Renal pelvis (tissue), 12 donors: ENCODE measurements at places on chromosomes 1 and 21.

- no peak for DNase-seq
Measured at GRCh38 chr21:29434081-29434480, 135.4 kb downstream of the BACH1 start.

GRCh38 chr1:83967336-83967735 lies 31.6 kb downstream of the TTLL7 start:
- no peak for DNase-seq

DNA sequence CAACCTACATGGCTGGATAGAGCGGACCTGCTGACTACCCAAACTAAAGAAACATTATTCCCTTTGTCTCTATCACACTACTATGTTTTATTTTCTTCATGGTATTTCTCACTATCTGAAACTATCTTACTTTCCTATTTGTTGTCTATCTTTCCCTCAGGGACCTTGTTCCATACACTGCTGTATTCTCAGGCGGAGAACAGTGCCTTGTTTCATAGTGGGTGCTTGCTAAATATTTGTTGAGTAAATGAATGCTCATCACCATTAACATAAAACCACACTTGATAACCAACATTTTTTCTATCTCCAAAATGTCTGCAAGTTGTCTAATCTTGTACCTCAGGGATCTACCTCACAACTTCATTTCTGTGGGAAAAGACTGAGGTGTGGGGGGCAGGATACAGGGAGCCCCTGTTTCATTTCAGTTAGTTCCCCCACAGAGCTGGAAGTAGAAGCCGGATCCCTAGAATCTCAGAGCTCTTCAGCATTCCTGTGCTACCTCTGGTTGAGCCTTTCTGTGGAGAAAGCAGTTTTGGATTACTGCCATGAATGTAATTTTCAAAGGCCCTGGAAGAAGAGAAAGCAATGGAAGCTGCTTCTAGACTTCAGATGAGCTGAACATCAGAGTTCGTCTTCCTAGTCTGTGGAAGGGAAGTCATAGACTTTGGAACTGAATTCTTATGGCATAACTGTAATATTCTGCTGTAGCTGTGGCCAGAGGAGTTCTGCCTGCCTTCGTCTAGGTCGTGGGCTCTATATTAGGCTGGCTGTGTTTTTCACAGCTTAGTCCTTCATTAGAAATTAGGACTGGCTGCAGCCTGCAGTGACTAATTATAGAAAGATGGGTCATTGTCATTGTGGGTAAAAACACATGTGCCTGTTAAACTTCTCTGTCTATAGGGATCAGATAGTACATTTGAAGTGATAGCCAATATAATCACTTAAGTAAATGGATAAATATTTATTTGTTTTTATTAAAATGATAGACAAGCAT lies 293.2 kb upstream of the SGIP1 start:
- no peak for DNase-seq

DNA sequence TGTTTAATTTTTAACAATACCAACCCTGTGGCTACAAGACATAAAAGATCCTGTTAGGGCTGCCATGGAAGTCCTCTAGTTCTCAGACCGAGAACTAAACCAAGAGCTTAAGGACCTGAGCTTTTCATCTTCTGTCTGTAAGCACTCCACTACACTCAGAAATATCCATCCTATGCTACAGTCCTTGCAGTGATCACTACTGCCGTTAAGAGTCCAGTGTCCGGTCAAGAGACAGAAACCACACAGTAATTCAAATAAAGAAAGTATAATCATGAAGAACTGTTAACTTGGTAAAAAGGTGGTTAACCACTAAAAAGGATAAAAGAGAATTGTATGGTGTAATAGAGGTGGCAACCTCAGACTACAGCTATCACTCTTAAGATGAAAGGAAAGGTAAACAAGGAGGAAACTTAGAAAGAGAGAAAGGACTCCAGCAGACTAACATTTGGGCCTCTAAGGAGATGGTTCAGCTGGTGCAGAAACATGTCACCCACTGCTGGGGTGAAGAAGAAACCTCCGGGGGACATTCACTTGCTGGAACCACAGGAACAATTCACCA lies 22.1 kb upstream of the PRDX6 start:
- no peak for DNase-seq

DNA sequence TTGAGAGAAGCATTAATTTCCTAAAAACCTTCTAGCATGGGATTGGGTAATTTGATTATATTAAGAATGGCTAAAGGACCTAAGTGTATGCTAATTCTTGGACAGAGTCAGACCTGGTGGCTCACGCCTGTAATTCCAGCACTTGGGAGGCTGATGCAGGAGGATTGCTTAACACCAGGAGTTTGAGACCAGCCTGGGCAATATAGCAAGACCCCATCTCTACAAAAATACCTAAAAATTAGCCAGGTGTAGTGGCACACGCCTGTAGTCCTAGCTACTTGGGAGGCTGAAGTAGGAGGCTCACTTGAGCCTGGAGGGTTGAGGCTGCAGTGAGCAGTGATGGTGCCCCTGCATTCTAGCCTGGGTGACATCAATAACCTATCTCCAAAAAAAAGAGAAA lies 45.9 kb upstream of the BMP8A start:
- DNase-seq: no peak

- no peak for DNase-seq
Measured at GRCh38 chr1:209618291-209618690, 33.9 kb downstream of the LAMB3 start.

DNA sequence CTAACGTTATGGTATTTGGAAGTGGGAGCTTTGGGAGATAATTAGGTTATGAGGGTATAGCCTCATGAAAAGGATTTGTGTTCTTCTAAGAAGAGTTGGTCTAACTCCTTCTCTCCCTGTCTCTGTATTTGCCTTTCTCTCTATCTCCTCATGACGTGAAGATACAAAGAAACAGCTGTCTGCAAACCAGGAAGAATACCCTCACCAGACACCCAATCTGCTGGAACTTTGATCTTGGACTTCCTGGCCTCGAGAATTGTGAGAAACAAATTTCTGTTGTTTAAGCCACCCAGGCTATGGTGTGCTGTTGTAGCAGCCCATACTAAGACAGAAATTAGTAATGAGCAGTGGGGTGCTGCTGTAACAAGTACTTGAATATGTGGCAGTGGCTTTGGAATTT lies 16.1 kb downstream of the C1orf141 start:
- no peak for DNase-seq

- DNase-seq: no peak
Measured at GRCh38 chr1:84246213-84246612, 55.3 kb upstream of the SAMD13 start.

DNA sequence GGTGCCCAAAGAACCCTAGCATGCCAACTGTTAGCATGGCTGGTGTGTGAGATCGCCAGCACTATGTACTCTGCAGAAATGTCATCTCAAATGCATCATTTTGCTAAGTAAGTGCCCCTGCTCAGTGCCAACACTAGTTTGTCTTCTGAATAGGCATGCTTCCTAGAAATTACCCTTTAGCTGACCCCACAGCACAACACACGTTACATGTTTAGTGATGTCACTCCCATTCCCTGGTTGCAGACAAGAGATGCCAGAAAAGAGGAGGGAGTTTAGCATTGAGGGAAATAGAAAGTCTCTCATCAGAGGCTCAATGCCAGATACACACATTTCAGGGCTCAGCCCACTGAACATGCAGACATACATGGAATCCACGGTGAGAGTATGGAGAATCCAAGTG lies 9.3 kb upstream of the ST6GALNAC3 start:
- no peak for DNase-seq

- DNase-seq: no peak
Measured at GRCh38 chr1:39490596-39491145, 765 bp upstream of the BMP8A start.

DNA sequence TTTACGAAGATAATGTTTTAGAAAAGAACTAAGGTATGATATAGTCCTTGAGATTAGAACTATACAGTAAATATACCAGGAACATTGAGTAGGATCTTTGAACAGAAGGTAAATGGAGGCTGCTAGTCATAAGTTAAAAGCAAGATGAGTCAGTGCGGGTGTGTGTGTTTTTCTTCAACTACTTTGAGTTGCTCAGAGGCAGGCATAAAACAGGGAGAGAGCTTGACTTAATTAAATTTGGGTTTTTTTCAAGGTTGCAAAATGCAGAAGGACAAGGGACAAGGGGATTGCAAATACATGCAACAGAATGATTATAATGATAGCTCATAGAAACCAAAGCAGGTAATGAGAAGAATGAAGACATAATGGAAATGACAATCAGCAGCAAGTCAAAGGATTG lies 815.1 kb downstream of the NCAM2 start:
- no peak for DNase-seq

GRCh38 chr1:175597969-175598765 lies 145.2 kb downstream of the TNR start:
- no peak for DNase-seq

GRCh38 chr21:39020751-39021477 lies 162.3 kb downstream of the PSMG1 start:
- DNase-seq: peak; percentile 30

- no peak for DNase-seq
Measured at GRCh38 chr1:26991310-26992116, 2.0 kb upstream of the TRNP1 start.

DNA sequence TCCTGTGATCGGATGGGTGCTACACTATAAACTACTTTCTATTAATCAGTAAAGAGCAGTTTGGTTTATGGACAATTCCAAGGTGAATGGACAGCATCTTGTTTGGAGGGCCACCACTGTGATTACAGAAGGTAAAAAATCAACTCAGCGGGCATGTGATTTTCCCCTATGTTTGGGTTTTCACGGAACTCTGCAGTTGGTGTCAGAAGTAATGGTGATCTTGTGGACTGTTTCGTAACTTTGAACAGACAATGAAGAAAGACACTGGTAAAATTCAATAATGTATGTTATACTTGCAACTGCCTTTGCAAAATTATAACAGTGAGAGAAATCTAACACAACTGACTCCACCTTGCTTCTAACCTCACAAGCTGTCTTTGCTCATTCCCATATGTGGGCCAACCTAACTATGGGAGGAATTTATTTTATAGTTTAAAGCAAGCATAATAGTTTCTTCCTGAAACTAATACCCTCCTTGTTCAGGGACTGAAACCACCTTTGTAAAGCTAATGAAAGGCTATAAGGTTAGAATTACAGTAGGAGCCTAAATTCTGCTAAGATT lies 53.2 kb downstream of the TRIM33 start:
- no peak for DNase-seq

DNA sequence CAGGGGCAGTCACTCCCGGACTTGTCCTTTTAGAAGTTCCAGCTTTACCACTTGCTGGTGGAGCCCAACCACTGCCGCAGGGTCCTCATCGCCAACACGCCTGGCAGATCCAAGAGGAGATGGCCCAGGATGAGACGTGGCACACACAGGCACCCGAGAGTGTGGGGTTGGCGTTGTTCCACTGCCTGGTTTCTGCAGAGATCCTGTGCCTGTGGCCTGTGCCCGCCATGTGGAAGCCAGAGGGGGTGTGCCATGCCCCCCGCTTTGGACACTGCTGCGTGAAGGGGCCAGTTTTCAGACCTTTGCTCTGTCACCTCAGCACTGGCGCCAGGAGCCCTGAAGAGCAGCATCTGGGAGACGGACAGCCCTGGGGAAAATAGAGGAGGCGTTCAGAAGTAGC lies 10.8 kb downstream of the CD46 start:
- DNase-seq: no peak

- DNase-seq: no peak
Measured at GRCh38 chr1:237763137-237763536, 127.6 kb downstream of the ZP4 start.

GRCh38 chr1:12014141-12014991 lies 4.9 kb upstream of the MIIP start:
- no peak for DNase-seq

DNA sequence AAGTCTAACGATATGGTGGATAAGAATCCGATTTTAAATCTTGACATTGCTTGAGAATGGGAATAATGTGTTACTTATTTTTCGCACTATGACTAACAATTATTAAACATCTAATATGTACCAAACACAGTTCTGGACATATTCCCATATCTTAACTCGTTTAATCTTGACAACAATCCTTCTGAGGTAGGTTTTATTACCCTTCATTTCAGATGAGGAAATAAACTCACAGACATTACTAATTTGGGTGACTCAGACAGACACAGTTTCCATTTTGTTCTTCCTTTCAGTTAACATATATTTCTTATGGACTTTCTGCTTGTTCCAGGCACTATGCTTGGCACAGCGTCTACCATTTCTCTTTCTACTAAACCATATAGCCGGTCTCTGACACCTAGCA lies 244.8 kb downstream of the SMYD3 start:
- DNase-seq: no peak

GRCh38 chr1:86872086-86872485 lies 41.8 kb downstream of the SELENOF start:
- no peak for DNase-seq

DNA sequence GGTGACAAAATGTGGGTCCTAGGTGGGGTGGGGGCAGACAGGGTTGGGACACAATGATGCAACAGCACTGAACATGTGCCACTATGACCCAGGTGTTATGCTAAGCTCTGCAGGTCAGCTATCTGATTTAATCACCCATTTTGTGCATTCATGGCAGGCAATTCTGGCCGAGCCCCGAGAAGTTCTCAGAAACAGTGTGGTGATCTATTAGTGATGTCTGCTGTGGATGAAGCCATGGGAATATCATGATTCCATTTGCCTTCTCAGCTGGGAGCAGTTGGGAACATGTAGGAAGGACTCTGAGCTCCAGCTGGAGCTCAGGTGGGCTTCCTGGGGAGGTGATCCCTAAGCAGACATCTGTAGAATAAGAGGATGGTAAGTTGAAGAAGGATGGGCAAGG lies 194.0 kb upstream of the POU3F1 start:
- no peak for DNase-seq

- no peak for DNase-seq
Measured at GRCh38 chr1:206584683-206585082, 27.6 kb downstream of the EIF2D start.

DNA sequence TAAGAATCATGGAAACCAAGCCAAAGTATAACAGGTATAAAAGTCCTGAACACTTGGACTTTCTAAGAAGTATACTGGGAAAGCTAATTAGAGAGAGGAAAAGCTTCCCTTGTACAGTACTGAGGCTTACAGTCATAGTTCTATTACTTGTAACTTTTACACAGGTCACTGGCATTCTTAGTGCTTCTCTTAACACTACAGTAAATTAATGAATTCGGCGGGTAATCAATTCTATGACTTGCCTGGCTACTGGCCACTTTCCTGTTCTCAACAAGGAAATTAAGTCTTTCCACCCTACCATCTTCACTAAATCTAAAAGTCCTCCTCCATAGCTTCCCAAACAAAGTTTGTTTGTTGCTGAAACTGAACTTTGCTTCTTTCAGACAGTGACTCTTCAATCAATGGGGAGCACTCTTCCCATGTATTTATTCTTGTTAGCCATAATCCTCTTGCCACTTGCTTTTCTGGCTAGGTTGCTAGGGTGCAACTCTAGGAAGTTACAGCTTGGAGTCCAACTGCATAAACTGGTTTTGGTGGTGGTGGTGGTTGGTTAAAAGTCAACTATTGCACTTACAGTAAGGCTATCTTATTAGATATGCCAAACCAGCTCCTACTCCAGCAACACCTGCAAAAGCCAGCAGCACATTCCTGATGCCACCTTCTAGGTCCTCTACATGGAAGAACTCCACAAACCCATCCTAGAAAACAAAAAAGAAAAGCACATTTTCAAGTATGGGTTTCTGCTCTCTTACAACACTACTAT lies 2.4 kb downstream of the MCL1 start:
- no peak for DNase-seq
